ENCODE measurements at places on chromosomes 11 and 22.

DNA sequence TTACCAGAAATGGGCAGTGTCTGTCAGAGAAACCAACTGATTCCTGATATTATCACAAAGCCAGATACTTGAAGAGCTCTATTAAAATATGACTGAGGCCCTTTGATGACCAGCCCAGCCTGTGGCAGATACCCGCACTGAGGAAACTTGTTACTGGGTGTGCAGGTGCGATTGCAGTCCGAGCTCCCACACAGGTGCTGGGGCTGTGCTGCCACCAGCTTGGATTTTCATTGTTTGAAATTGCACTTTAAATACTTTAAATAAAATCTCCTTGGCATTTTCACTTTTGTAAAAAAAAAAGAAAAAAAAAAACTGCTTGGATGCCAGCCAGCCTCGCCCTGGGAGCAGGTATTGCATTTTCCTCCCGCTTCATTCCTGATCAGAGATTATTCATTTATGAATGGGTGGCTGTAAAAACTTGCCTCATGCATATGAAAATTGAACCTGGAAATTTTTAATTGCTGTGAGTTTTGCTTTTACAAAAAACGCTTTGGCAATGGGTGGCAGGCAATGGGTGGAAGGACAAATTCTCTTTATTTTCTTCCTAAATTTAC, 21.2 kb downstream of the EHF start:
- no peak for DNase-seq

GRCh38 chr11:126840201-126840886, 160.2 kb downstream of the KIRREL3 start:
- DNase-seq: no peak

GRCh38 chr22:37051391-37052385, at the start of gene KCTD17:
TSS of gene KCTD17 (plus strand) at chr22:37051742. CDS start at chr22:37051761, 19 bp downstream.
- peak; percentile 60 for DNase-seq

- peak; percentile 62 for DNase-seq
Measured at GRCh38 chr11:35235936-35236666, 97.1 kb downstream of the CD44 start.

- DNase-seq: no peak
Measured at GRCh38 chr11:107996006-107996776, 12.5 kb upstream of the CUL5 start.

GRCh38 chr11:18726040-18726439, at the start of gene IGSF22:
TSS of gene IGSF22 (minus strand) at chr11:18726188. CDS start at chr11:18724236, 1,952 bp downstream.
- DNase-seq: no peak

DNA sequence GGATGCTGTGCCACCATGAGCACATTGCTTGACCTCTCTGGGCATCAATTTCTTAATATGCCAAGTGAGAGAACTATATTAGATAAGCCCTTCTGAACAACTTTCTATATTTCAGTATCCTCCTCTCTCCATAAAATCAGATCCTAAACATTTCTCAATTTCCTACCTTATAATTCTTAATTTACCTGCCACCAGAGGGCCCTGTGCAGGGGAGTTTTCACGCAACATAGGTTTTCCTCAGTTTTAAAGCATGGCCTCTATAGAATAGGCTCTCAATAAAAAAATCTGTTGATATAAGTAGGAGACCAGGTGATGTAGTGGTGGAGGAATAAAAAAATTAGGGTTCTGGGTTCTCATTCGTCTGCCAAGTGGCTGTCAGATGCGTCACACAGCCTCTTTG, 83.7 kb upstream of the DBX1 start:
- no peak for DNase-seq

DNA sequence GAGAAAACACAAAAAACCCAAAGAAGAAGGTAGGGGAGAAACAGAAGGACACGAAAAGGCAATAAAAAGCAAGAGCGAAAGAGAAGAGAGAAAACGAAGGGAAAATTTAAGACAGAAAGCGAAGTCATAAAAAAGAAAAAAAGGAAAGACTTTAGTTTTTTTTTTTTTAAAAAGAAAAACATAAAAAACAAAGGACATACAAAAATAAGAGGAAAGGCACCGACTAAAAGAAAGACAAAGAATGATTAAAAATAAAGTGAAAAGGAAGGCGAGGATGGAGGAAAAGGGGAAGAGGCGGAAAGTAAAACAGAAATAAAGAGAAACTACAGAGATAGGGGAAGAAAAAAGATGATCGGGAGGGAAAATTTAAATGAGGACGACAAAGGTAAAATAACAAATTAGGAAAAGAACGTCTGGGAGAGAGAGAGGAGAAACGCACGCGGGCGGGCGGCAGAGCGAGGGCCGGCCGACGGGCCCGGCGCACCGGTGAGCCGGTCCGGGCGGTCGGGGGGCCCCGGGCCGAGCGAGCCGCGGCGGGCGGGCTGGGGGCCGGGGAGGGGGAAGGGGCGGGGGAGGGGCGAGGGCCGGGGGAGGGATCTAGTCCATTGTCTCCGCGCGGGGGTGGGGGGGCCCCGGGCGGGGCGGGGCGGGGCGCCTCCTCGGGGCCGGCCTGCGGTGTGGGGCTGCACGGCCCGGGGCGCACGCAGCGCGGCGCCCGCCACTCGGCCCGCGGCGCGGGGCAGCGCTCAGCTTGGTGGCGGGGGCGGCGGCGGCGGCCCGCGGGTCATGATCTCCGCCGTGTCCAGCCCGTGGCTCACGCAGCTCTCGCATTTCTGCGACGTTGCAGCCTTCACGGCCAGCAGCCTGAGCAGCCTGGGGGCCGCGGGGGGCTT, at the start of gene TBX1:
TBX1 (plus strand) TSS at position 721 of the 893 bp plus-strand sequence; CDS start at position 787, 66 bp downstream.
- DNase-seq: no peak

- no peak for DNase-seq
Measured at GRCh38 chr11:134762248-134763029, 350.4 kb upstream of the B3GAT1 start.

- no peak for DNase-seq
Measured at GRCh38 chr11:32365192-32365591, 70.1 kb downstream of the WT1 start.

DNA sequence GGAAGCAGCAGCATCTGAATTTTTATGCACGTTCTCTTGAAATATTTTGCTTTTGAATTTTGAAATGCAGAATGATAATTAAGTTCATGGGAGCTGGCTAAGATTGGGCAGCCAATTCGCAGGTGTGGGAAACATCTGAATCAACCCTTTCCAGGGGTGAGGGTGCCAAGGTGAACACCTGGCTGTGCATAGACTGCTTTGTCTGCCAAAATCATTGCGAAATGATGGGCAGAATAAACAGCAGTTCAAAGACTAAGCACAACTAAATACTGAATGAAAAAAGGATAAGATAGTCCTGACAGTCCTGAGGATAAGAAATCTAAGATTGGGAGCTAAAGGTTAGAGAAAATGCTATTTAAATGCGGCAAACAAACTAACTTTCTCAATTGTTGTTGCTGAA, 813.3 kb upstream of the RAG2 start:
- DNase-seq: no peak

DNA sequence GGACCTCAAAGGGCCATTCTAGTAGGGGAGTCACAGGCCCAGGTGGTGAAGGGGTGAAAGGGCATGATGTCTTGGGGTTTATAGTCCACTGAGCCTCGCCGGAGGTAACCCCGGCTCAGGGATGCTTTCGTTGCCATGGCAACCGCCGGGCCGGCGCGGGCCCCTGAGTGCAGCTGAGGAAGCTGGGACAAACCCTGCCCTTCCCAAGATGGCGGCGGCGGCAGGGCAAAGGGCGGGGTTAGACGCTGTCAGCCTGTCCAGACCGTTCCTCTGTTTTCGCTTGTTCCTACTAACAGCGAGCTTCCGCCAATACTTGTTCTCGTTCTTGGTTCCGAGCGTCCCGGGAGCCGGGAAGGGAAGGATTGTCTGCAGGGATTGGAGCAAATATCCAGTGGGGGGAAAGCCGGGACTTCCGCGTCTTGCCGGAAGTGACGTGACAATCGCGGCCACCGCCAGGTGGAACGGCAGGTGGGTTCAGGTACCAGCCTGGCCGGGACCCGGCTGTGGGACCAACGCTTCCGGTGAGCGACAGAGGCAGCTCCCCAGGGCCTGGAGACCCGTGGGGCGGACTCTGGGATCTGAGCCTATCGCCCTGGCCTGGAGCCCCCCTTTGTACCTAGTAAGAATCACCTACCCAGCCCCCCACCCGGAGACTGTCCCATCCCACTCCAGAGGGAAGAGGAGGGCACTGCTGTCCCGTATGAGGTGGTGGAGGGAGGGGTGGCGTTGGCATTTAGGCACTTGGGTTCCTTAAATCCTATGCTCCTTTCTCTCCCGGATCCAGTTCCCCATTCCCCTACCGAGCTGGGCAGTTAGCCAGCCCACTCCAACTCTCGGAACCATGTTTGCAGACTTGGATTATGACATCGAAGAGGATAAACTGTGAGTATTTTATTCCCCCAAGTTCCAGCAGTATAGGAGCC, at the start of gene PICK1:
PICK1 (plus strand) TSS at position 436 of the 923 bp plus-strand sequence; CDS start at position 842, 406 bp downstream.
- DNase-seq: peak; percentile 75

DNA sequence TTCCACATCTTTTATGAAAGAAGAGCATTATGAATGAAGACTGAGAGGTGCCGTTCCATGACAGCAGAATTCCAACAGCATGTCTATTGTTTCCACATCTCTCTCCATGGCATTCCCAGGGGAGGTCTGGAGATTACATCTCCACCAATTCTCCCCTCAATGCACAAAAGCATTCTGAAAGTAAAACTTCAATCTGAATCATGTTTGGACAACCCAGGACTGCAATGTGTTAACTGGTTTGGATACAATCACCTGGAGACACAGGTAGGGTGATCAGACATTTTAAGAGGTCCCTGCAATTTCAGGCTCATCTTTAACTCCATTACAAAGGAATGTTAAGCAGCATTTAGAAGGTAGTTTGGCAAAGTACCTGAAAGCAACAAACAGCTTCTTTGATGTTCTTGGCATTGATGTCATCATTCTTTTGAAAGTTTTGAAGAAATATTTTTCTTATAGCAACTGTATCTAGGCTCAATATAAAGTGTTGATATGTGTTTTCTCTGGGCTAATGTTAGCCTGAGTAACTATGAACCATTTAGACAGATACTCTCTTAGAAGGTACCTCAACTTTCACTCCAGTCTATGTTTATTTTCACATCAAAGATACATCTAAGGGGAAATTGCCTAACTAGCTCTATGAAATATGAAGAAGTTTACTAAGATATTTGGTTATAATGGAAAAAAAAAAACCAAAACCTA, 181.4 kb upstream of the MTMR2 start:
- no peak for DNase-seq

DNA sequence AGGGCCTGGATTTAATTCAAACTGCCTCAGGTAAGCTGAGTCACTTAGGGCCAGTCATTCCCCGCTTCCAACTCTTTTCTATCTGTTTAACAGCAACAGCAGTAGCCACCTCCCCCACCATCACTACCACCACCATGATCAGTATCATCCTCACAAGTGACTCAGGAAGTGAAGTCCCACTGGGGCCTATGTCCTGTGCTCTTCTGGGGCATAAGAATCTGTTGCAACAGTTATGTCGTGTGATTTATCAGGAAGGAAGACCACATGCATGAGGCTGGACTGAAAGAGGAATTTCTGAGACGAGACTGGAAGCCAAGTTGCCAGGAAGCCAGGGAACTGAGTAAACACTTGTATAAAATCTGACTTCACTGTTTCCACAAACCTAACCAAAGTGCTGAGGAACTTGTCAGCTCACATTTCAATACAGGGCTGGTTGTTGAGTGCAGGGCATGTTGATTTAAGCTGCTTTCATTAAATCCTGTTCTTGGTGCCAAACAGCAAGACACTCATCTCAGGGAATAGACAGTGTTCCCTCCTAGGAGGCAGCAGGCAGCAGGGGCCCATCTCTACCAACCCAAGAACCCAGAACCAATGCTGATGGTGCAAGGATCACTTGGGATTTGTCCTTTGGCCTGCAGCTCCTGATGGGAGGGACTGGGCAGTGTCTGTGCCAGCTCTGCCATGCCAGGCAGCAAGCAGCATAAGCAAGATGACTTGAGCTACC, 226.7 kb upstream of the NARS2 start:
- no peak for DNase-seq

DNA sequence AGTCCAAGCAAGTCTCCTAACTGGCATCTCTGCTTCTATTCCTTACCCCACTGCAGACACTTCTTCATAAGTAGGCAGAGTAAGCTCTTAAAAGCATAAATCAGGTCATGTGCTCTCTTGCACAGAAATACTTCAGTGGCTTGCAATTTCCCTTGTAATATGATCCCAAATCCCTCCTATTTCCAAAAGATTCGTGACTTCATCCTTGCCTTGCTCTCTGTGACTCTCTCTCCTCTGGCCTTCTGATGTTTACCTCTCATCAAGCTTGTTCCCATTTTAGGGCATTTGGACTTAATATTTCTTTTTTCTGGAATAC, 37.4 kb upstream of the NCR3LG1 start:
- no peak for DNase-seq

DNA sequence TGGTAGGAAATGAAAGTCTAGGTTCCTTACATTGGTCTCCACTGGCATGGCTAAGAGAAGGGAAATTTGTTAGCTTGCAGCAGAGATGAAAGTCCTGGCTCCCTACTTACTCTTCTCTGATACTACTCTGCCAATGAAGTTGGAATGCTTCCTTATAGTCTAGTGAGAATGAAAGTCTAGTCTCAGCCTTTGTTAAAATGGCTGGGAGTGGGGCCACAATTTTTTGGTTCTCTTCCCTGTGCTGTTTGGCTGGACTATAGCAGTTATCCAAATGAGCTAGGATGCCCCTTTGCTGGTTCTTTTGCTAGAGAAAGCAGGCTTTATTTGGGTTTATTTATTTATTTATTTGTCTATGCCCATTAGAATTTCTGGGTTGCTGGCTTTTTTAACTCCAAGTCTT, 414.3 kb downstream of the AASDHPPT start:
- DNase-seq: no peak

DNA sequence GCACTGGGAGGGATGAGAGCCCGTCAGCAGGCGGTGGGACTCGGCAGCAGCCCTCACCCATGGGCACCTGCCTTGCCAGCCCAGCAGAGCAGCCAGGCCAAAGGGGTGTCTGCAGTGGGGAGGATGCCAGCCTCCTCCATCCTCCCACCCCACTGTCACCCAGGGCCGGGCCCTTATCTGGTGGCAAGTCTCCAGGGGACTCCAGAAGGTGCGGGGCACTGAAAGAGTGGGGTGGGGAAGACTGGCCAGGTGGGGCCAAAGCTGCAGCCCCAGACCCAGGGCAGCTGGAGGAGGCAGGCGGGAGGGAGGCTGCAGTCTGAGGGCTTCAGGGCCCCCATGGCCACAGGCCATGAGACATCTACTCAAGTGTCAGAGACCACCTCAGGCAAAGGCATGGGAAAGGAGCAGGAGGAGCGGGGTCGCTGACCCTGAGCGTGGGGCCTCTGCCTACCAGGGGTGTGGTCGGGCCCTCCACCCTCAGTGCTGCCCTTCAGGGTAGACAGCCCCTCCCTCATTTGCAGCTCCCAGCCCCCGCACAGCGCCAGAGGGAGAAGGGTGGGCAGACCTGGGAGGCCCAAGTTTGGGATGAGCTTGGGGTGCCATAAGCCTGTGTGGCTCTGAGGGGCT, 3.5 kb downstream of the DGCR6L start:
- DNase-seq: no peak

GRCh38 chr11:90332415-90332814, 109.6 kb upstream of the CHORDC1 start:
- DNase-seq: no peak

GRCh38 chr11:35158701-35159510, 19.9 kb downstream of the CD44 start:
- no peak for DNase-seq

DNA sequence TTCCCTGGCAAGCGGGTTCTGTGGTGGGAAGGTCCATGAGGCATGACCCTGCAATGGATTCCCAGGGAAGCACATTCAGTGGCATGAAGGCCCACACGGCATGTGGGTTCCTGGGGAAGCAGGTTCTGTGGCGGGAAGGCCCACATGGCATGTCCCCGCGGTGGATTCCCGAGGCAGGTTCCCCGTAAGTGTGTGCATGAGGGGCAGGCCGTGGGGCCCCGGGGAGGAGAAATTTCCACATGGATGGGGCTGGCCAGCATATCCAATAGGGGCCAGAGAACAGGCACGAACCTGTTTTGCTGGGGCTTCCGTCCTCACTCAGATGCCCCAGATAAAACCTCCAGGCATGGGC, 83.7 kb downstream of the PHF21B start:
- DNase-seq: no peak
